Stimulated activated CD4-positive, alpha-beta T cell treated with anti-CD3 and anti-CD28 coated beads, Interleukin-12 subunit alpha, Interleukin-12 subunit beta, amount 100 ng/mL, for 24 hours (primary cell): ENCODE measurements at places on chromosomes 5 and 9.

DNA sequence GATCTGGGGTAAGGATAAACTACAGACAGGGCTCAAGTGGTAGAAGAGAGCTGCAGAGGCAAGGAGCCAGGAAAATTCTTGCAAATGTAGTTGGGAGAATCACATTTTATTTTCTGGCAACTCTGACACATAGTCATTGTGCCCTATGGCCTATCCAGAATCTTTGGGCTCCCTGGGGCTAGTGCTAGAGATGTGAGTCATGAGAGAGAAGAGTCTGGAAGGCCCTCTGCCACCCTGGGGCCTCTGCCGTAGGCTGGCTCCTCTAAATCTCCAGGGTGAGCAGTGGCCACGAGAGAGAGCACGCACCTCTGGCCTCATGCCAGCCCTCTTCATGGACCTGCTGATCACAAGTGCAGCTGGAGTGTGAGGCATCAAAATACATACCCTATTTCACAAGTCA lies 74.3 kb upstream of the SSBP2 start:
- no peak for DNase-seq

DNA sequence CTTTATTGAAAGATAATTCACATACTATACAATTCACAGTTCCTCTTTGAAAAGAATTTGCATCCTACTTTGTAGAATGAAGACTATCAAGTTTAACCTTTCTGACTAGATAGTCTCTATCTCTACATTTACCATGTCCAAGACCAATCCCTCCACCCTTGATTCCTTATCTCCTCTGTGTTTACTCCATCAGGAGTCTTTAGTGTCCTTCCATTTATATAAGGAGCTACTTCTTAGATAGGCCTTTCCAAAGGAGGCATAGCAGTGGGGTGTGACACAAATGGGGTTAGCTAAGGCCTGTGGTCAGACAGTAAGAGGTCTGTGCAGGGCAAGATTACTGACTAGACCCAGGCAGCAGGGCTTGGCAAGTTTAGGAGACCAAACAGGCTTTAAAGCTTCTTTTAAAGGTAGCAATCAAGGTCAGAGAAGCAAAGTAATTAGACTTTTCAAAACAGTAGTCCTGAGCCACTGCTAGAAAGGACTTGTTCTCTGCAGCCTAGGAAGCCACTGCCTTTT lies 11.1 kb upstream of the DMXL1 start:
- DNase-seq, result no peak

DNA sequence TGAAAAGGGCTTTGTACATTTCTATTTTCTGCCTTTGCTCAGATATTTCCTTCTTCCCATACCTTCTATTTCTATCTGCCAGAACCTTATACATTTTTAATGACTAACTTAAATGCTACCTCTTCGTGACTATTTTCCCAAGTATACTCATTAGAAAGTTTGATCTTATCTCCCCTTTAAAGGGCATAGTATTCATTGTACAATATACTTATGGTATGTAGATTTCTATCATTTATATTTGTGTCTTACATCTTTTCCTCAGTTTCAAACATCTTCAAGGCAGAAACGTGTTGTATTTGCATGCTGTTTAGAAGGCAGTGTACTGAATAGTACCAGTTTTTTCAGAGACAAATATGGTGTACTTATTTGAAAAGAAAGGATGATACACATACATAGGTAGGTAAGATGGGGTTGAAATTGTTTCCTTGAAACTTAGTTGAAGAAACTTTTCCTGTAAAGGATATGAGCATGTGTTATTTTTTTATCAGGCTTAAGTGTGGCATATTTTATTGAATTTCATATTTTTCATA lies 518.1 kb upstream of the NUDT12 start:
- no peak for DNase-seq

- peak; percentile 69 for DNase-seq
Observed at GRCh38 chr9:136403538-136403914, 3.6 kb upstream of the SNAPC4 start.
